ENCODE measurements at places on chromosomes 4 and X.

- DNase-seq, result peak; percentile 7
Observed at GRCh38 chrX:66163849-66164411, at the start of gene HEPH. HEPH (plus strand) TSS chrX:66164247; CDS start chrX:66170571, 6,324 bp downstream.

DNA sequence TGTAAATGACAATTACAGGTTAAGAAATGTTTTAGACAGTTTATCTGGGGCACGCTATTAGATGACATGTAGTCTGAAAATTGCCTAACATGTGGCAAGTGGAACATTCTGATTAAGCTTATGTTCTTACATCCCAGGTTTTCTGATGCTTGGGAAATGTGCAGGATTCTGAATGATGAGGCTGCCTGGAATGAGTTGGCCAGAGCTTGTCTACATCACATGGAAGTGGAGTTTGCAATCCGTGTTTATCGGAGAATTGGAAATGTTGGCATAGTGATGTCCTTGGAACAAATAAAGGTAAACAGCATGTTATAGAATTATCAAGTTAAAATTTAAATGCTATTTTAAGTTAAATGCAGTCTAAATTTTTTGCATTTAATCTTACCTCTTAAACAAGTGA is 49.3 kb downstream of the WDR19 start:
- no peak for DNase-seq

DNA sequence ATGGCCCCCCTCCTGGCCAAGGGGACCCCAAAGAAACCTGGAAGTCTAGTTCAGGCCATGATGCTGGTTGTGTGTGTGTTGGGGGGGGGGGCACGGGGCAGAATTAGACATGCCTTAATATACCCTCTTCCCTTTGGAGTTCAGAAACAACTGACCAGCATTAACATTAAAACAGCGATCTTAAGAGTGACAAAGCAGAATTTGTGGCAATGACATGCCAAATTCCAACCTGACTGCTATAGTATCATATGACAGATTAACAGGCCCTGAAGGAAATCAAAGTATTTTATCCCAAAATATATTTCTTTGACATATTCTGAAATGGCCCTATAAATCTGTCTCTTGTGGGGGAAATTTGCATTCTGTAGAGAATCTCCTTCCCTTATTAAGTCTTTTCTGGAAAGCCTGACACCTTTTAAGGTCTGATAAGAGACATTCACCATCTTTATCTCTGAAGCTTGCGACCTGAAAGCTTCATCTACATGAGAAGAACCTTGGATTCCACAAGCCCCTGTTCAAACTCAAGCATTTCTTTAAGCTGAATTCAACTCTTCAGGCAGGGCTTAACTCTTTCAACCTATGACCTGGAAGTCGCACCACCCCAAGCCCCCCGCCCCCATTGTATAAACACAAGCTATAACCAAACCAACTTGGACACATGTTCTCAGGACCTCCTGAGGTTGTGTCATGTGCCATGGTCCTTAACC is 40.2 kb downstream of the ABCB7 start:
- no peak for DNase-seq

DNA sequence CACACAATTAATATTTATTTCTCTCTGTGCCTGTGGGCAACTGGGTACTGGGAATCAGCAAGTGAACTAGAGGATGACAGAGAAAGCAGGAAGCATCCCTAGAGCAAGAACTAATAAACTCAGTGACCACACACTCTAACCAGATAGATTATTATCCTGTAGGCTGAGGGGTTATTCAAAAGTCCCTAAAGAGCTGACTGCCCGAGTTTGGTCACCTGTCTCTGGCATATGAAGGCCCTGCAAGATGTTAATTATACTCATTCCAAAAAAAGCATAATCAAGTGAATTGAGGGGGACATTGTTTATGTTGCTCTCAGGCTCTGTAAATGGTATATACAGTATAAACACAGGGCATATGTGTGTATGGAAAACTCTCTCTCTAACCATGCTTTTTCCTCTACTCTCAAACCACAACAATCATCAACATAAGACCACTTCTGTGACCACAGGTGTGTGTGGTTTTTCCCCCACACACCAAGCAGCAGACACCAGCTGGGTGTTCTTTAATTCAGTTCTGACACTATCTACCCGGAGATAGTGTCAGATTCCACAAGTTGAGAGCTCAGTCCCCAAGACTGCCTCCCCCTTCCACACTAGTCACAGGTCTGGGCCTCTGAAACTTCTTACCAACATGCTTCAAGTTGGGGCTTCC is 6.2 kb upstream of the HPSE start:
- DNase-seq, result no peak

GRCh38 chr4:127781300-127782024 is 660 bp upstream of the HSPA4L start:
- peak; percentile 35 for DNase-seq

- DNase-seq, result no peak
Observed at GRCh38 chr4:82710197-82710929, 88.2 kb downstream of the SCD5 start.

DNA sequence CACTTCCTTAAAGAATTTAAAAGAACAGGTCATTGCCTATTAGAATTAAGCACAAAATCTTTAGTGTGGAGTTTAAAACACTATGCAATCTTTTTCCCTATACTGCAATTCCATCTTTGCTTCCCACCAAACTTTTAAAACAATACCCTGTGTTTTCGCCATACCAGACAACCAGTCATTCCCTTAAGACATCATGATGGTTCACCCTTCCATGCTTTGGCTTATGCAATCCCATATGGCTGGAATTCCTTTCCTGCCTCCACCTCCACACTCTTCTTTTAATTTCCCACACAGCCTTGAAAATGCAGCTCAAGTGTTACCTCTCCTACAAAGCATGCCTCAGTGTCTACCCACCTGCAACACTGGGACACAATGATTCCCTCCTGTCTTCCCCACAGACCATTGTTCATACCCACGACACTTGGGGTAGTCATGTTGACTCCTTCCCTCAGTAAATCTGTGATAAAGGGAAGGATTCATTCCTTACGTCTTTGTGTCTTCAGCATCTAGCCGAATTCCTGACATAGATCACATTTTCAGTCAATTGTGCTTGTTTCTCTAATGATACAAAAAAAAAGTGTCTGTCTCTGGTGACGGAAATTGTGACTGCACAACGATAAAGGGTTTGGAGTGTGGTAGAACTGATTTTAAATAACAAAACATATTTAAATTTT is 166.3 kb downstream of the FNIP2 start:
- no peak for DNase-seq

DNA sequence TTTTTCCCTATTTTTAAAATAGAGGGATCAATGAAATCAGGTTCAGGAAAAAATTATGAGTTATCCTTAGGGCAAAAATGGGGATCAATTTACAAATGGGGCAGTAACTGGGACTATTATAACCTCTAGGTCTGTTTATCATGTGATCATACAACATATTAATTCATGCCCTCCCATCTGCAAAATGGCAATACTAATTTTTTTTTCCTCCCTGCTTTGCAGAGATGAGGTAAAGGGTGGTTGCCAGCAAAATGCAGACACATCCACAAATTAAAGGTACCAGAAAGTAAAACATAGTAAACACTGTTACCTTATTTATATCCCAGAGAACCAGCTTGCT is 467 bp downstream of the HSD17B11 start:
- DNase-seq, result no peak

- no peak for DNase-seq
Observed at GRCh38 chrX:84216406-84216805, 28.4 kb upstream of the RPS6KA6 start.

DNA sequence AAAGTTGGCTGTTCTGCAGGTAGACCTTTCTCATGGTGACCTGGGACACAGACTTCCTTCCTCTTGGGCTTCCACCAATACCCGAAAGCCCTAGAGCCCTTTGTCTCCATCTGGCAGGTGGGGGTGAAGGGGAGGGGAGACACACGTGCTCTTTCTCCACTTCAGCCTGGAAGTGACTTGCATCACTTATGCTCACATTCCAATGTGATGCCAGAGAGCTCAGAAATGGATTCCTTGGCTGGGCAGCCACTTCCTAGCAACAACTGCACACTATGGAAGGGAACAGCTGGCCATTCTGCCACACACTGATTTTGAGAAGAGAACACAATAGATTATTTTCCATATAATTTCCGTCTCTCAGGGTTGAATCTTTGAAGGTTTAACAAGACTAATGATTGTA is 36.3 kb downstream of the C4orf51 start:
- no peak for DNase-seq

- peak; percentile 49 for DNase-seq
Observed at GRCh38 chr4:145231906-145232700, 51.7 kb upstream of the OTUD4 start.

- DNase-seq, result no peak
Observed at GRCh38 chr4:71029504-71029903, 36.1 kb downstream of the DCK start.
